ENCODE measurements at places on chromosomes 6 and 20.

- DNase-seq, result no peak
These were observed 139.7 kb downstream of the MTHFD1L start for GRCh38 chr6:151005164-151005563.

- DNase-seq, result peak; percentile 86
These were observed 742 bp downstream of the TBCC start for GRCh38 chr6:42745083-42745639.

DNA sequence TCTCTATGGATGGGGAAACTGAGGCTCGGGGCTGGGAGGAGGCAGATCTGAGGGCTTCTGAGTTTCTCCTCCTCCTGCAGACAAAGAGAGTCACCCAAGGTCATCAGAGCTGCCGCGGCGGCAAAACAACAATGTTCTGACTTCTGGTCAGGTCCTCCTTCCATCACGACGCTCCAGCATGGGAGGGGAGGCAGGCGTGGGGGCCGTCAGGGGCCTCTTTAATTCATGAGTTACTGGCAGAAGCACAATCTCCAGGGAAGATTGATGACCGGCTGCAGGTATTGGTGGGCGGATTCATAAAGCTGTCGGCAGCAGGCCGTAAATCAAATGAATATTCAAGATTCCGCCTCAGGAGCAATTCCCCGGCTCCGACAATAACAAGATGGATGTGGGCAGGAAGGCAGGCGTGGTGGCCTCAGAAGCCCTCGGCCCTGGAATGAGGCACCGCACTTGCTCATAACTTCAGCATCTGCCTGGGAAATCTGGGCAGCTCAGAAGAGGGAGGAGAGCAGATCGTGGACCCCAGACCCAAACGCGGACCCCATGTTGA, 19.1 kb downstream of the PCK1 start:
- no peak for DNase-seq

DNA sequence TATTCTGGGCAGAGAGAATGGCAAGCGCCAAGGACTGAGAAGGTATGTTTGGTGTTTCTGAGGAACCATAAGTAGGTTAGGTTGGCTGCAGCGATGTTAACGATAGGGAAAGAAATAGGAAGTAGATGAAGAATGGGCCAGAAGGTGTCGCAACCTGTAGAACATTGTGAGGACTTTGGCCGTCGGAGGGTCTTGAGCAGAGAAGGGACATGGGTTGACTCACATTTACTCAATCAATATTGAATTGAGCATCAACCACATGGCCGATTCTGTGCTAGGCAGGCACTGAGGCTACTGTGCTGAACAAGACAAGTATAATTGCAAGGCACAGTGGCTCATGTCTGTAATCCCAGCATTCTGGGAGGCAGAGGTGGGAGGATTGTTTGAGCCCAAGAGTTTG, 26.8 kb upstream of the RPN2 start:
- DNase-seq, result no peak

- no peak for DNase-seq
These were observed 12.9 kb downstream of the ITCH start for GRCh38 chr20:34375977-34376430.

- DNase-seq, result peak; percentile 85
These were observed 3.3 kb downstream of the ID1 start for GRCh38 chr20:31608251-31608945.

- DNase-seq, result no peak
These were observed 37.5 kb downstream of the SNAI1 start for GRCh38 chr20:50020288-50020687.

DNA sequence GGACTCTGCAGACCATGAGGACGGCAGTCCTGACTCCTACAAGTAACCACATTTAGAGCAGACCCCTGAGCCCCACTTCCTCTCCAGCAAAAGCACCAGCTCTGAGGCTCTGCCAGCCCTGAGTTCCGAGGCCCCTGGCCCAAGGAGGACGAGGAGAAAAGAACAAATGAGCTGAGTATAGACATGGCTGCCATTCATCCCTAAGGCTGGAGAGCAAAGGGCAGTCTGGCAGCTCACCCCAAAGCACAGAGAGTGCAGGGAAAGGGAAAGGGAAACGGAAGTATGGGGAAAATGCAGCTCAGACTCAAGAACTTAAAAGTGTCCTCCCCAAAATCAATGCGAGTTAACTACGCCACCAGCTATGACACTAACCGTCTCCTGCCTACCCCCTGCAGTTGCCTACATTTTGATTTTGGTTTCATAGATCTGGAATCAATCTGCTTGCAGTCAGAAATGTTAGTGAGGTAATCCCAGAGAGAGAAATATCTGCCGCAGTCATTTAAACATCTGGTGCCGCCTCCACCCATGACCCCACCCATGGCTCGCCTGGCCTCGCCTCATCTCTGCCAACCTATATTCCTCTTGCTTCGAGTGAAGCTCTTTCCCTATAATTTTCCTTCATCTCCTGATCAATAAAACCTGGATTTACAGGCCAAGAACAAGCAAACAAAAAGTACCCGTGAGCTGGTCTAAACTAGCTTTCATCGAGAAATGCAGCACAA, 49.6 kb upstream of the AFDN start:
- DNase-seq, result peak; percentile 33

GRCh38 chr20:63861365-63861934, at the start of gene ABHD16B:
Gene ABHD16B, plus strand, starts transcription at chr20:63861498. Its CDS starts 43 bp downstream, at chr20:63861541.
- no peak for DNase-seq

GRCh38 chr6:63565727-63566596, 6.3 kb upstream of the LOC128125822 start:
- no peak for DNase-seq

DNA sequence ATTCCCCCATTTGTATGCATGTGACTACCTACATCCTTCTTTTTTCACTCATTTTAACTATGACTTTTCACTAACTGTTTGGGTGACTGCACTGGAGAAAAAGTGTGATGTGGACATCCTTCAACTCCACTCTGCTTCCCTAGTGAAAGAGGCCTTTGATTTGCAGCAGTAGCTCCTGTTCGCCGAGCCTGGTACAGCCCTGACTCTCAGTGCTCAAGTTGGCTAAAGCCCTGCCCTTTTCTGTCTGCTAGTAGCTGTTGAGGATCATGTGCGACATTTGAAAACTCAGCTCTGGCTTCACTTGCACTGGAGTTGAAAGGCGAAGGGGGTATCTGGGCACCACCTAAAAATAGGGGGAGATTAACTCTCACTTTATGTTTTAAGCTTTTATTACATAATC, 42.1 kb downstream of the DAAM2 start:
- DNase-seq, result no peak

GRCh38 chr6:11463398-11463780, 74.2 kb upstream of the TMEM170B start:
- no peak for DNase-seq

DNA sequence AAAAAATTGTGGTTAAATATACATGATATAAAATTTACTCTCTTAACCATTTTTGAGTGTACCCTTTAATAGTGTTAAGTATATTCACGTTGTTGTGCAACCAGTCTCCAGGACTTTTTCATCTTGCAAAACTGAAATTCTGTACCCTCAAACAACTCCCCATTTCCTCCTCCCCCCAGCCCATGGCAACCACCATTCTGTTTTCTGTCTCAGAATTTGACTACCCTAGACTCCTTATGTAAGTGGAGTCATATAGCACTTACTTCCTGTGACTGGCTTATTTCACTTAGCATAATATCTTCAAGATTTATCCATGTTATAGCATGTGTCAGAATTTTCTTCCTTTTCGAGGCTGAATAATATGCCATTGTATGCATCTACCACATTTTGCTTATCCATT, 5.1 kb downstream of the VPS16 start:
- no peak for DNase-seq

DNA sequence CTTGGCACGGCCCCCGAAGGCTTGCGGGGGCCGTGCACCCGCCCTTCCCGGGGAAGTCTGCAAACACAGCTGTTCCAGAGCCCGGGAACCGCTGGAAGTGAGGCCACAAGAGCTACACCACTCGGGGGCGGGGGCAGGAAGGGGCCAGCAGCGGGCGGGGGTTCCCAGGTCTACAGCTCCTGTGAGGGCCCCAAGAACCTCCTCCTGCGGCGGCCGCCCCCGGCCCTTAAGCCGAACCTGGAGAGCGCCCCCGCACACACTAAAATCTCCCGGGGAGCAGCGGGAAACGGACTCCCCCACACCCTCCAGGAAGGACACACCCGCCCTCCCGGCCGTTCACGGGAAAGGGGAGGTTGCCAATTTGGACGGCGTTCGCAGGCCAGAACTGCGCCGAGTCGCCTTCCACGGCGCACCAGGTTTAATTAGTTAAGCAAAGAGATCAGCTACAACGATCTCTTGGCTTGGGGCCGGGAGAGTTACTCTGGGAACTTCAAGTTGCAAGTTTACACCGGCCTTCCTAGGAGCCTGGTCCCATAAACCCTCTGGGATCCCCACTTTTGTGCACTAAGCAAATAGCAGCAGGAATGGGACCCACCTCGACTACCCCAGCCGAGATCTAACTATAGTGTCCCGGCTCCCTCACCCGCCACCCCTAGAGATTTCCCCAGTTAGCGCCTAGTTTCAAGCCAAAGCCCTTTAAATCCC, 1.7 kb downstream of the JAG1 start:
- DNase-seq, result peak; percentile 88

DNA sequence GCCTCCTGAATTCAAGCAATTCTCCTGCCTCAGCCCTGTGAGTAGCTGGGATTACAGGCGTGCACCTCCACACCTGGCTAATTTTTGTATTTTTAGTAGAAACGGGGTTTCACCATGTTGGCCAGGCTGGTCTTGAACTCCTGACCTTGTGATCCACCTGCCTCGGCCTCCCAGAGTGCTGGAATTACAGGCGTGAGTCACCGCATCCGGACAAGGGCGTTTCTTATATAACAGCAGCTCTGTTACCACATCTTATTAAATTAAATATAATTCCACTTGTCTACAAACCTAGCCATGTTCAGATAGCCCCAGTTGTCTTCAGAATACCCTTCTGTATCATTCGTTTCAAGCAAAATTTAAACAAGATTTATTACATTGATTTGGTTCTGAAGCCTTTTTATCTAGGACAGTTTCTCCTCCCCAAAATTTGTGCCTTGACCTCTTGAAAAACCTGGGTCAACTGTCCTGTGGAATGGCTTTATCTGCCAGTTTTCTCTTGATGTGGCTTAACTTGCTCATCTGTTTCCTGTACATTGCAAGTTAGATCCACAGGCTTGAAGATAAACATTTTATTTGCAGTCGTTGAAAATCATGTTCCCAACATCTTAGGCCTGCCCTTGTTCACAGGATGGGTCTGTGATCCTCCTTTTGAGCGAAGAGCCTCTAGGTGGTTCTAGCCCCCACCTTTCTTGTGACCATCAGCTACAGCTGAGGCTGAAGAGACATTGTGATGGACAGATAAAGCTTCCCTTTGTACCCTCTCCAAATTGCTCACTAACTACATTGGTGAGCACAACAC, 132.2 kb downstream of the ARID1B start:
- DNase-seq, result no peak

DNA sequence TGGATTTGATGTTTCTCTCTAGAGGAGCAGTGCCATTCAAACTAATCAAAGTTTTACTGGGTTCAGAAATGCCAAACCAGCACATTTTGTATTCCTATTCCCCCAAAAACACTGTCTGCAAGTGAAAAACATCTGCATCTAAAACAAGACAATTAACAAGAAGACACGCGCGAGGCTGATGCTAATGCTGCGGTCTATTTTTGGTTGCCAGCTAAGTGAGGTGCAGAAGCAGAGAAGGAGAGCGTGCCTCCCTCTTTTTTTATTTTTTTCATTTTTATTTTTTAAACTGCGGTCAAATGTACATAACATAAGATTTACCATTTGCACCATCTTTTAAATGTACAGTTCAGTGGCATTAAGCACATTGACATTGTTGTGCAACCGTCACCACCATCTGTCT, 641.1 kb downstream of the DHX35 start:
- DNase-seq, result no peak

DNA sequence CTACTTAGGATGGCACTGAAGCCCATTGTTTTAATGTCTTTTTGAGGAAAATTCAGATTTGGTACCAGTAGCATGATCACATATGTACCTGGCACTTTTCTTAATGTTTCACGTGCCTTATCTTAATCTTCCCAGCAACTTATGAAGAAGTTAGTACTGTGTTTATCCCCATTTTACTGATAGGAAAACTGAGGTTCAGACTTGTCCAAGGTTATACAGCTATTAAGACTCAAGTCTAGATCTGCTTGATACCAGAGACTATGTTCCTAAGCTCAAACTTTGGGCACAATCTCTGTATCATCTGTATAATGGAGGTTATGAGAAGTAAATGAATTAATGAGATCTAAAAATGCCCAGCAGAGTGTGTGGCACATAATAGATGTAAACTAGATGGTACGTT, 179.7 kb upstream of the SUPT3H start:
- no peak for DNase-seq

- no peak for DNase-seq
These were observed 8.0 kb downstream of the LAMA5 start for GRCh38 chr20:62359043-62359490.

- DNase-seq, result no peak
These were observed 226.6 kb downstream of the MYLK4 start for GRCh38 chr6:2524090-2524489.

DNA sequence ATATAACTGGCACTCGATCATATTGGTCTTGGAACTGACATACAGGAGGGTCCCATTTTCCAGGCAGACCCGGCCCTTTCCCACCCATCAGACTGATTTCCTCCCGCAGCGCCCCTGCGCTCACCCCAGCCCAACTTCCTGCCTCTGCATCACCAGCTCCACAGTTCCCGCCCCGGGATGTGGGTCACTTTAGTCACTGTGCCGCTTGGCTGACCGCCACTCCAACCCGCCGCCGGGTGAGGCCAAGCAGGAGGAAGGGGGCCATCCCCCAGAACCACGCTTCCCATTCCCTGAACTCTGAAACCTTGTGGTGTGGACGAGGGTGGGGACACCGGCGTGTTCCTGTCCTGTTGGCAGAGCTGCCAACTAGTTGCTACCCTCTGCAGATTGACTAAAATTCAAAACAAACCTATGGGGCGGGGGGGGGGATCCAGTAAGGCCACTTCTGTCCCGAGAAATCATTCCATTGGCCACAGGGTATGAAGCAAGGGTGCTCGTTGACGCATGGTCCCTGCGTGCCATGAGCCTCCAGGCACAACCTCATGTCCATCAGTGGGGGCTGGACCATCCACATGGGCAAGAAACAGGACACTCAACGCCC, 12.3 kb downstream of the TGM2 start:
- DNase-seq, result peak; percentile 91

DNA sequence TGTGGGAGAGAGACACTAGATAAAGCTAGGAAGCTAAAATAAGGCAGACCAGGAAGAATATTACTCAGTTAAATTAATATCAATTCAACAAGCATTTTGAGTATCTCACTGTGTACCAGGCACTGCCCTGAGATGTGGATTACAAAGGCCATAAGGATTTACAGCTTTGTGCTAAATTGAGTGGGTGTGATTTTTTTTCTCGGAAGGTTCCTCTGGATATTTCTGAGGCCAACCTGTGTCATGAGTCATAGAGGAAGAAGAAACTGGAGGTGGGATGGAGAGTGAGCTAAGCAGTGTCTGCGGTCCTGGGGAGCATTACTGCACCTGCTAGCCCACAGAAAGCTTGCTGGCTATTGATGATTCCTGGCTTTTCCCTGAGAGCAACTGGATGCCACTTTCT, 135.2 kb downstream of the RFPL4B start:
- no peak for DNase-seq

DNA sequence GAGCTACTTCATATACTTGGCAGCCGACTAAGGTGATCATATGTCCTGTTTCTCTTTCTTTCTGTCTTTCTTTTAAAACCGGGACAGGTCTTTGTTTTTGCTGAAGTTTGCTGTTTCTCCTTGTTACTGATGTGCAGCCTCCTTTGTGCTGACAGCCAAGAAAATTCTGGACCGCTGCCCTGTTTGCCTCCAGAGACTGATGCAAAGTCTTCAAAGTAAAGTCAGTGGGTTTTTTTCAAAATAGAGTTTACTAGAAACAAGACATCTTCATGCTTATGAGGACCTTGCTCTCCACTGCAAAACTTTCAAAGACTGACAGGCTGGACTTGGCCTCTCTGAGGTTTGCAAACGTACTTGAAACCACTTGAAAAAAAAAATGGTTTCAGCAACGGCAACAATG, 510.5 kb upstream of the MAP3K7 start:
- no peak for DNase-seq
